T-helper 2 cell (primary cell): ENCODE measurements at places on chromosomes 13 and 19.

GRCh38 chr19:35211545-35212230, 16.9 kb downstream of the FAM187B start:
- DNase-seq, result peak; percentile 92

DNA sequence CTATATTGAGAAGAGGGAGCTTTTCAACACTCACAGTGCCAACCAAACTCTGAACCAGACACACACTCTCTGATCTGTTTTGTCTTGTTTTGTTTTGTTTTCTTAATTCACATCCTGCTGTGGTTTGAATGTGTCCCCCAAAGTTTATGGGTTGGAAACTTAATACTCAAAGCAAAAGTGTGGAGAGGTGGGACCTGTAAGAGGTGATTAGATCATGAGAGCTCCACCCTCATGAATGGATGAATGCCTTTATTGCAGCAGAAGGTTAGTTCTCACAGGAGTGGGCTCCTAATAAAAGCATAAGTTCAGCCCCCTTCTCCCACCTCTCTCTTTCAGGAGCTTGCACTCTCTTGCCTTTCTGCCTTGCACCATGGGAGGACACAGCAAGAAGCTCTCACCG, 957.1 kb downstream of the PCDH9 start:
- peak; percentile 35 for DNase-seq

- DNase-seq, result no peak
Measured at GRCh38 chr13:24282256-24282655, 27.1 kb upstream of the C1QTNF9 start.

DNA sequence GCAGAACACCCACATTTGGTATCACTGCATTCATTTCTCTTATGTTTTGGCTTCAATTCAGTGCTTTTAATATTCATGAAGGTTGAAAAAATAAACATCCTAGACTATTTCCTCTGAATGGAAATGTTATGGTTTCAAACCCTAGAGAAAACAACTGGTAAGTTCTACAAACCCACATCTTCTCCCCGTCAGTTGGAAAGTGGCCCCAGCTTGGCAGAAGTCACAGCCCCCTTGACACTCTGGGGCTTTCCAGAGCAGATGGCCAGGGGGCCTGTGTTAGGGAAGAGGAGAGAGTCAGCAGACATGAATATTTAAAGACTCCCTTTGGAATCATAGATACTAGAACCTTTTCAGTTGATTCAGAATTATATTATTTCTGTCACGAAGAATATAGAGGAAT, 123.9 kb downstream of the SHISA2 start:
- no peak for DNase-seq

- no peak for DNase-seq
Measured at GRCh38 chr19:4136680-4137088, 12.8 kb upstream of the MAP2K2 start.

DNA sequence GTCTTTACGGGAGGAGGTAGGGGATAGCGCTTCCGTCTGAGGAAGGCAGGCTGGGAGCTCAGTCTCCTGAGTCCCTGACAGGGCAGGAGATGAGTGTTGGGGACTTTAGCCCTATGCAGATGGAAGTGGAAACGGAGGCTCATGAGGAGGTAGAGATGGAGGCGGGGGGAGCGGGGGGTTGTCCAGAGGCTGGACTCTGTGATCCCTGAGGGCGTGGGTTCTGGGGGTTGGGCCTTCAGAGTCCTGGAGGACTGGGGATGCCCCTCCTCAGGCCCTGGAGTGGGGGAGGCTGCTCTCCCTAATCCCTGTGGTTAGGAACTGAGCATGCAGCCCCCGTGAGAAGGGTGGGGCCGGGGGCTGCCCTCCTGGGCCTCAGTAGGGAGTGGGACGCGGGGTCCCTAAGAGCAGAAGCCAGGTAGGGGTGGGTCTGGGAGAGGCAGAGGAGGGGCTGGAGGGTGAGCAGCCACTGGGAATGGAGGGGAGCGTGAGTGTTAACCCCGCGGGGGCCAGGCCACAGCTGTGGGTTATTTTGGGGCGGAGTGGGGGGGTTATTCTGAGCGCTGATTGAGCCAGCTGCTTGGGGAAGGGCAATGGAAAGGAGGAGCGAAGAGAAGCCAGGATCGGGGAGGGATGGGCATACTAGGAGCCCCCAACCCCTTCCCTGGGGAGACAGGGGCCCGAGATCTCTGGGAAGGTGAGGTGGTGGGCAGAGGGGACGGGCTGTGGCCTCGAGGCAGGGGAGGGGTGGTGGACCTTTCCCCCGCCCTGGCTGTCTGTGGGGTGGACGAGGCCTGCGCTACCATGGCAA, 2.8 kb downstream of the GRIN2D start:
- no peak for DNase-seq

DNA sequence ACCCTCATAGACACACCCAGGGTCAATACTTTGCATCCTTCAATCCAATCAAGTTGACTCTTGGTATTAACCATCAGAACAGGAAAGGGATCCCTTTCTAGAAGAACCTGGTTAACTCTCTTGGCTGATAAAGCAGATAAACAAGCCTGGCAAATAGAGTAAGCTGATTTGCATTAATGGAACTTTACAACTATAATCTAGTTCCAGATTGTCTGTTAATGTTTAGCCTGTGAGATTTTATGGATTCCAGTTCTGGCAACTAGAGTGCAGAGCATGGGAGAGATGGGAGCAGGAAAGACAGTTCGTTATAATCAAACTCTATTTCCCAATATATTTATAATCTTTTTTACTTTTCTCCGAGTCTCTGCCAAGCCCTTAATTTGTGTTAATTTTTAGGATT, 272.6 kb upstream of the KLHL1 start:
- DNase-seq, result no peak
